ENCODE measurements at places on chromosomes 6 and 20. TPM values are rescaled to one million over a fixed set of nuclear protein-coding genes. Genes with fewer than 3 reads are reported as not detected.
A peak's percentile ranks its signal among the peaks of the same experiment; 100 is the strongest.

DNA sequence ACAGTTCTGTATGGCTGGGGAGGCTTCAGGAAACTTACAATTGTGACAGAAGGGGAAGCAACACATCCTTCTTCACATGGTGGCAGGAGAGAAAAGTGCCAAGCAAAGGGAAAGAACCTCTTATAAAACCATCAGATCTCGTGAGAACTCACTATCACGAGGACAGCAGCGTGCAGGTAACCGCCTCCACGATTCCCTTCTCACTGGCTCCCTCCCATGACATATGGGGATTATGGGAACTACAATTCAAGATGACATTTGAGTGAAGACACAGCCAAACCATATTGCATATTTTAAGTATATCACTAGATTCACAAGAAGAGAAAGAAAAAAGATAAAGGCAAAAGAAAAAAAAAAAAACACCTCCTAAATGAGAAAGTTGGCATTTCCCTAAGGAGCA, 431.9 kb upstream of the RGS17 start:
- no peak for DNase-seq
- H3K4me3 ChIP-seq, result no peak overlapping the region
- H3K27me3 ChIP-seq, result no peaks in the 10 kb centered on the region
- no peaks in the 10 kb centered on the region for H3K4me1 ChIP-seq
- H3K36me3 ChIP-seq, result no peaks in the 10 kb centered on the region

GPLD1 gene
- total RNA-seq, result 0.29 TPM

SSTR4 gene
- total RNA-seq, result not detected

MAFB gene
- not detected for total RNA-seq

RNF144B gene
- total RNA-seq, result 2.9 TPM

DNA sequence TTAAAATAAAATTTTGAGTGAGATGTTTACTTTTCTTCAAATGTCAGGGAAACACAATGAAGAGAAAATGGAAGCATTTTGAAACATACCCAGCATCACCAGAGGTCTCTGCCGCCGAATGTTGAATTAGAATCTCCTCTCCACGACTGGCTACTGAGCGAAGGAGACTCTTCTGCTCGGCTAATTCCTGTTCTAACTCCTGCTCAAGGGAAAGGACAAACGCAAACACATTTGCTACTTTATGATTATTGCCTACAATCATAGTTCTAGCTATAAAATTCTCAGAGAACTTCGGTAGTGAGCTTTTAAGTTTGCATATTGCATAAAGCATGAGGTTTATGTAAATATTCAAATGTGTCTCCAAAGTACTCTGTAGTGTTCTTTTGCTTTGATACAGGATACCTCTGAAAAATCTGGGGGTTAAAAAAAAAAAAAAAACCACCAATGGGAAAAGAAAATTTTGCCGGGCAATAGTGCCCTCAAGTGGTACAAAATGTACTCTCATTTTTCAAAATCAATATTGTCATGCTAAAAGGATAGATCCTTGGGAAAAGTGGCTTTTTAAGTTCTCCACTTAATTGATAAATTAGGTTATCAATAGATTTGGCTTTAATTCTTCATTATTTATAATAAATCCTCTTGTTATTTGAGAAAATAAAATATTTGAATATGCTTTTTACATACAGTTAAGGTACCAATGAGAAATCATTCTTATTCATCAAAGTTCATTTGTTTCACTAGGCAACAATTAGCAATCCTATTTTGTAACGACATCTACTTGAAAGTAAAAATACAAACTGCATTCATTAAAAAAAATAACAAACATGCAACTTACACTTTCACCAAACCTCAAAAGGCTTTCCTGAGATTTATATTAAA, 369.0 kb downstream of the SYNE1 start:
- no peak overlapping the region for H3K4me3 ChIP-seq
- H3K4me1 ChIP-seq, result peaks cover 16% of the 10 kb centered on the region
- H3K27ac ChIP-seq, result no peak overlapping the region
- no peaks in the 10 kb centered on the region for H3K27me3 ChIP-seq

KHDC1 gene
- 4.0 TPM for total RNA-seq

GRCh38 chr20:24776755-24777271, 172.3 kb upstream of the CST7 start:
- H3K27ac ChIP-seq, result no peak overlapping the region
- DNase-seq, result no peak
- no peak overlapping the region for H3K4me3 ChIP-seq
- H3K4me1 ChIP-seq, result peaks cover 8% of the 10 kb centered on the region
- peaks cover 23% of the 10 kb centered on the region for H3K27me3 ChIP-seq

DNA sequence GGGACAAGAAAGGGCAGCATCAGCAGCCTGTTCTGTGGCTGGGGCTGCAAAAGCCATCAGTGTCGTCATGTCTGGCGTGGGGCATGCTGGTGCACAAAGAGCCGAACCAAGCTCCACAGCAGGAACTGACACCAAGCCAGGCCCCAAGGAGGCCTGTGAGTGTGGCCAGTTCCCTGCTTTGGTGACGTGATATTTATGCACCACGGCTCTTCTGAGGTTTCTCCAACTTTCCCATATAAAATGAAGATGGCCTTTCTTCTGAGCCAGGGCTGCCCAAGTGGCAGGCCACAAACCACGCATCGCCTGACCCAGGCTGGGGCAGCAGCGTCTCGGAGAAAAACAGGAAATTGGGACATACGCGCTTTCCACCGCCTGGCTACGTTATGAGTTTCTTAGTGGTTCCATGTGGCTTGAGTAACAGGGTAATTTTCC, 109.9 kb downstream of the RIN2 start:
- H3K4me1 ChIP-seq, result no peaks in the 10 kb centered on the region
- peaks cover 6% of the 10 kb centered on the region for H3K27me3 ChIP-seq
- H3K36me3 ChIP-seq, result no peaks in the 10 kb centered on the region
- H3K4me3 ChIP-seq, result no peak overlapping the region
- no peak for DNase-seq

- H3K27ac ChIP-seq, result no peak overlapping the region
- H3K4me3 ChIP-seq, result no peak overlapping the region
- no peak for DNase-seq
- no peaks in the 10 kb centered on the region for H3K36me3 ChIP-seq
- peaks cover 14% of the 10 kb centered on the region for H3K4me1 ChIP-seq
- H3K27me3 ChIP-seq, result peaks cover 18% of the 10 kb centered on the region
Measured at GRCh38 chr6:6709106-6709505, 120.6 kb downstream of the LY86 start.

DNA sequence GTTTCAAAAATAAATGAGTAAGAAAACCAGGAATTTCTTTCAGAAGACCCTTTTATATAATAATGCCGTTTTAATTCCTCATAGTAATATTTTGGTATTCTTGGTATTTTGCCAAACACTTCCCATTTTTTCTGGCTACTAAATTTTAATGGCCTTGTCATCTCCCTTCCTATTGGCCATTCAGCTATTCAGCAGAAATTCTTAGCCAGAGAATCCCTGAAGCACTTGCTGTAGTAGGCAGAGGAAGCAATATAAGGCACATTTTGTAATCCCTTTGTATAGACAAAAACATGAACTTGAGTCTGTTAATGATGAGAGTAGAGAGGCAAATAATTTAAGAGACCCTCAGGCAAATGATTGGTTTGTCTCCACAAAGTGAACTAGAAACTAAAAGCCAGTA, 118.4 kb upstream of the LAMP5 start:
- H3K4me3 ChIP-seq, result no peak overlapping the region
- H3K27ac ChIP-seq, result no peak overlapping the region
- no peaks in the 10 kb centered on the region for H3K27me3 ChIP-seq
- H3K4me1 ChIP-seq, result no peaks in the 10 kb centered on the region

- H3K4me3 ChIP-seq, result peak overlapping the region; percentile 100
- DNase-seq, result peak; percentile 46
- peaks cover 14% of the 10 kb centered on the region for H3K4me1 ChIP-seq
- H3K27ac ChIP-seq, result peak overlapping the region; percentile 99
- peaks cover 4% of the 10 kb centered on the region for H3K36me3 ChIP-seq
- no peaks in the 10 kb centered on the region for H3K27me3 ChIP-seq
Measured at GRCh38 chr20:35954907-35955251, 577 bp upstream of the SCAND1 start.

- DNase-seq, result peak; percentile 26
- H3K36me3 ChIP-seq, result peaks cover 4% of the 10 kb centered on the region
- peaks cover 12% of the 10 kb centered on the region for H3K4me1 ChIP-seq
- no peak overlapping the region for H3K27ac ChIP-seq
Measured at GRCh38 chr6:29797135-29797534, 30.5 kb upstream of the HLA-G start.

MICB gene
- total RNA-seq, result 23.2 TPM

DNA sequence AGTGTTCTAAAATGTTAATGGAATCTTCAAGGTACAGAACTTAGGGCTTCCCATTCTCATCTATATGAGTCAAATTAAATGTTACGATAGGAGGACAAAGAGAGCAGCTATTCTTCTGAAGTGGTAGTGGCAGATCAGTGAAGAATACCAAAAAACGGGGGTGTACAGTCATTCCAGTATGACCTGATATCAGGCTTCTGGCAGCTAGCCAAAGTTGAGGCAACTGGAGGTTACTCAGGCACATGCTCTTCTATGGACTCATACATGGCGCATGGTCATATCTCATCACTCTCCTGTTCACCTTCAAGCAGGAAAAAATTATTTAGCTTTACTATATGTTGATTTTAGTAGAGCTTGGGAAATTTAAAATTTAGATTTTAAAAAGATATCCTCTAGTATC, 1608.8 kb downstream of the GRIK2 start:
- no peak overlapping the region for H3K27ac ChIP-seq
- H3K27me3 ChIP-seq, result no peaks in the 10 kb centered on the region
- DNase-seq, result no peak
- no peak overlapping the region for H3K4me3 ChIP-seq
- no peaks in the 10 kb centered on the region for H3K36me3 ChIP-seq

DNA sequence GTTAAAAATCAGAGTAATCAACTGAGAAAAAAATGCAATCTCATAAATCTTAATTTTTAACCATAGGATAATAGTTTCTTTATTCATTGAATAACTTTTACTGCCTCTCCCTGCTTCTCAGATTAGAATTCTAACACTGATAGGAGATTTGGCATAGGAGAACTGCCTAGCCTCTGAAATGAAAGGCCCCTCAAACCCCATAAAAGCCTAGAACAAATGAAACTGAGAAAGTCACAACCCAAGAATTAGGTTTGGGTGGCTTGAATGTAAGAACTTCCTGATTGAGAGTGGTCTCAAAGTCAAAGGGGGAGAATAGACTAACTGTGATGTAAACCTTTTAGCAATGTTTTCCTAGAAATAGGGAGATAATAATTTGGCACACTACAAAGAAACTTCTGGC, 52.2 kb downstream of the SAMD5 start:
- H3K36me3 ChIP-seq, result no peaks in the 10 kb centered on the region
- DNase-seq, result no peak
- H3K27ac ChIP-seq, result no peak overlapping the region
- H3K4me3 ChIP-seq, result no peak overlapping the region
- H3K4me1 ChIP-seq, result no peaks in the 10 kb centered on the region

HACE1 gene
- 15.0 TPM for total RNA-seq

RREB1 gene
- 13.0 TPM for total RNA-seq

DNA sequence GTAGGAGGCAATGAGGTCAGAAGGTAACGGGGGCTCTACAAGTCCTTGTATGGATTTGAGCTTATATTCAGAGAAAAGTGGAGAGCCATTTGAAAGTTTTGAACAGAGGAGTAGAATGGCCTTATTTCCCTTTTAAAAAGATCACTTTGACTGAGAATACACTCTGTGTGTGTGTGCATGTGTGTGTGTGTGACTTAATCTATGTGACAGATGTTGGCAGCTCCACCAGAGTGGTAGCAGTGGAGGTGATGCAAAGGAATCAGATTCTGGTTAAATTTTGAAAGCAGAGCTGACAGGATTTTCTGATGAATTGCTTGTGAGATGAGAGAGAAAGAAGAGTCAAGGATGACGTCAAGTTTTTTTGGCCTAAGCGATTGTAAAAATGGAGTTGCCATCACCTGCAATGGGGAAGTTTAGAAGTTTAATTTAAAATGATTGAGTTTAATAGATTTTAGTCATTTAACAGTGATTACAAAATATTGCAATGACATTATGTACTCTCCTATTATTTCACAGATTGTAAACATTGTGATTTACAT, 172.2 kb upstream of the HEY2 start:
- H3K27ac ChIP-seq, result no peak overlapping the region
- no peaks in the 10 kb centered on the region for H3K4me1 ChIP-seq
- DNase-seq, result no peak
- H3K4me3 ChIP-seq, result no peak overlapping the region
- peaks cover 7% of the 10 kb centered on the region for H3K27me3 ChIP-seq

DNA sequence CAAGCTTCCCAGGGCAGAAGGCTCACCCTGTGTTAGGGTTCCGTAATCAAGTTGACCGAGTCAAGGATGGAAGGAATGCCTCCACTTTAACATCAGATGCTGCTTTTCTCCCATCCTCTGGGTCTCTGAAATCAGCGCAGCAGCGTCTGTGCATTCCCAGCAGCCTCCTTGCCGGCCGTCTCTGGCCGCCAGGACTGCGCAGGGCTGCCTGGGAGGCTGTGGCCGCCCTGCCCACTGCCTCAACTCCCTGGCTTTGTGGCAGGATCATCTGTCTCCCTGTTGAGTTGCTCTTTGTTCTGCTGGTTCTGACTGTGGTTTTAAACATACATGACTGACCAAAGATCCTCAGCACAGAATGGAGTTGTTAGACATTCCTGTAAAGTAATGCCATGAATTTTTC, 56.5 kb downstream of the DLL1 start:
- peaks cover 2% of the 10 kb centered on the region for H3K27me3 ChIP-seq
- no peak for DNase-seq
- no peaks in the 10 kb centered on the region for H3K36me3 ChIP-seq
- no peak overlapping the region for H3K4me3 ChIP-seq

- no peaks in the 10 kb centered on the region for H3K36me3 ChIP-seq
- H3K4me3 ChIP-seq, result no peak overlapping the region
- H3K4me1 ChIP-seq, result no peaks in the 10 kb centered on the region
- no peak overlapping the region for H3K27ac ChIP-seq
- peaks cover 12% of the 10 kb centered on the region for H3K27me3 ChIP-seq
- no peak for DNase-seq
Measured at GRCh38 chr6:53134601-53135235, 13.9 kb downstream of the GCM1 start.

- no peak for DNase-seq
- peaks cover 17% of the 10 kb centered on the region for H3K4me1 ChIP-seq
- H3K4me3 ChIP-seq, result no peak overlapping the region
- peak overlapping the region; percentile 4 for H3K27ac ChIP-seq
- H3K36me3 ChIP-seq, result peaks cover 13% of the 10 kb centered on the region
Measured at GRCh38 chr6:116267836-116268588, 11.7 kb downstream of the TSPYL1 start.

LPIN3 gene
- total RNA-seq, result 0.97 TPM

- DNase-seq, result no peak
- no peak overlapping the region for H3K4me3 ChIP-seq
- peaks cover 34% of the 10 kb centered on the region for H3K36me3 ChIP-seq
- peaks cover 24% of the 10 kb centered on the region for H3K4me1 ChIP-seq
- no peaks in the 10 kb centered on the region for H3K27me3 ChIP-seq
- H3K27ac ChIP-seq, result no peak overlapping the region
Measured at GRCh38 chr6:163469459-163469985, 55.0 kb downstream of the QKI start.

- no peaks in the 10 kb centered on the region for H3K4me1 ChIP-seq
- no peak overlapping the region for H3K4me3 ChIP-seq
- DNase-seq, result no peak
Measured at GRCh38 chr6:56318851-56319250, 71.5 kb upstream of the COL21A1 start.

GRCh38 chr6:145148776-145149175, 586.5 kb downstream of the EPM2A start:
- no peak overlapping the region for H3K27ac ChIP-seq
- peaks cover 7% of the 10 kb centered on the region for H3K27me3 ChIP-seq
- no peaks in the 10 kb centered on the region for H3K36me3 ChIP-seq
- DNase-seq, result no peak
- no peaks in the 10 kb centered on the region for H3K4me1 ChIP-seq

All from activated CD4-positive, alpha-beta memory T cell treated with anti-CD3 and anti-CD28 coated beads for 36 hours (primary cell).